Esophagus squamous epithelium (tissue), 5 donors: ENCODE measurements at places on chromosomes 7 and 10.

GRCh38 chr10:9060314-9060713, 1005.8 kb downstream of the GATA3 start:
- DNase-seq: no peak

DNA sequence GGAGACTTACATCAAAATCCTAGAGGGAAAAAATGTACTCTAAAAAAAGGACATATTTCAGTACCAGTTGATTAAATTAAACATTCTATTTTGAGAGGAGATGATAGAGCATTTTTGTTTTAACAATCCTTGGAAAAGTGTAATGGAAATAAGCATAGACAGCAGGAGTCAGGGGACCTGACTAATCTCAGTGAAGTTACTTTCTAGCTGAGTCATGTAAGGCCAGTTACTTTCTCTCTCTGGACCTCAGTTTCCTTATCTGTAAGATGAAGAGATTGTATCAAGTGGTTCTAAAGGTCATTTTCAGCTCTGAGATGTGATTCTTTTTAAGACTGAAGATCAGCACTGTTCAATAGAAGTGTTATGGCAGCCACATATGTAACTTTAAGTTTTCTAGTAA, 44.1 kb downstream of the VTI1A start:
- no peak for DNase-seq

- no peak for DNase-seq
Measured at GRCh38 chr10:119505131-119505551, 37.4 kb downstream of the RGS10 start.

DNA sequence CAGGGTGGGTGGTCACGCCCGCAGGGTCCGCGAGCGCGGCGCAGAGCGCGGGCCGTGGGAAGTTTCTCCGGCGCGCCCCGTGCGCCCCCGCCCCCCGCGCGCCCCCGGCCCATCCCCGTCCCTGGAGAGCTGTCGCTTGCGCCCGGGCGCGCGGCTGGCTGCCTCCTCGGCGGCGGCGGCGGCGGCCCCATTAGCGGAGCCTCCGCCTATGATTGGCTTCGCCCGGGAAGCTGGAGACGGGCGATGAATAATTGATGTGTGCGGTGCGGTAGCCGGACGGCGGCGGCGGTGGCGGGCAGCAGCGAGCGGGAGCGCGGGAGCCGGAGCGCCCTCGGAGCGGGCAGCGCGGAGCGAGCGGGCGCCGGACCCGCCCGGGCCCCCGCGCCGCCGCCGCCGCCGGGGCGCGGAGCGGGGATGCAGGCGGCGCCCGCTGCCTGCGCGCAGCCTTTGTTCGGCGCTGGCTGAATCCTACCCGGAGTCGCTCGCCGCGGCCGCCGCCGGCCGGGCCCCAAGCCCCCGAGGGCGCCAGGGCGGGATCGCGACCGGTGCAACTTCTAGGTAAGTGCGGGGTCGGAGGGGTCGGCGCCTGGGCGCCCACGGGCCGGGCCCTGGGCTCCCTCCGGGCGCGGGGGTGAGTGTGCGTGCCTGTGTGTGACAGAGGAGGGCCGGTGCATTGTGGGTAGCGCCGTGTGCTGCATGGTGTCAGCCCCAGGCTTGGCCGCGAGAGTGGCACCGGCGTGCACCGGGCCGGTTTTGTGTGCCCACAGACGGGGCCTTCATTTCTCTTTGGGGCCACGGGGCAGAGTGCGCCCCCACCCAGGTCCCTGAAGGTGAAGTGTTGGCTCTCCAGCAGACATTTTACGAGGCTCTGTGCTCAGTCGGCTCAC, 103.8 kb upstream of the PPIF start:
- DNase-seq: no peak

DNA sequence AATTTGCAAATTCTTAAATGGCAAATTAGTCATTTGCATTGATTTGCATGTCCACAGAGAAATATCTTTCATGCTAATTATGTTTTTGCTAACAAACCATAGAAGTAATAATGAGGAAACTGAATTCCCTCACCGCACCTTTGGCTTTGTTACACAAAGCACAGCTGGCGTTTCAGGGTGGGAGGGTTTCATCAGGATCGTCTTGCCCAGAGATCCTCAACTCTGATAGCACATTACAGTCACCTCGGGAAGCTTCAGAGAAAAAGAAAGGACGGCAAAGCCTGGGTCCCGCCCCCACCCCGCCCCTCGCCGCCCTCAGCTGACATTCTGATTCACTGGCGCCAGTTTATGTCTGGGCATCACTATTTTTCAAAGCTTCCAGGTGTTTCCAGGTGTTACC, 119.4 kb downstream of the PTPRN2 start:
- DNase-seq: no peak

GRCh38 chr7:144821067-144821466, 14.8 kb downstream of the TPK1 start:
- no peak for DNase-seq

- DNase-seq: no peak
Measured at GRCh38 chr10:12703813-12704212, 297.7 kb downstream of the CCDC3 start.

GRCh38 chr7:79615466-79615865, 162.0 kb upstream of the MAGI2 start:
- DNase-seq: no peak

DNA sequence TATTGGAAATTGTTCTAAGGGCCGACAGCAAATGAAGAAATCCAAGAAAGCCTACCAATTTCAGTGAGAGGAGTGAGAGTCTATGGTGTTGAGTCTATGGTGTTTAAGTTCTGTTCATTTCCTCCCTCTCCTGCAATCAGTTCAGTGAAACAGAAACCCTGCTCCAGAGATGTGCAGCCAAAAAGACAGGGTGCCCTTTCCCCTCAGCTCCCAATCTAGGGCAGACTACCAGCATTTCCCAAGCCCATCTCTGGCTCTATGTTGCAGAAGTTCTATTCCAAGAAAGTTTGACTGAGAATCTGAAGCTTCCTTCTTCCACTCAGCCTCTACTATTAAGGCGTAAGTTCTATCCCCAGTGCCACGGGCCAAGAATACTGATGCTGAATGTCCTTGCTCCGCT, 18.5 kb upstream of the ALOX5 start:
- no peak for DNase-seq

- DNase-seq: no peak
Measured at GRCh38 chr7:3955751-3956696, 655.0 kb downstream of the SDK1 start.

DNA sequence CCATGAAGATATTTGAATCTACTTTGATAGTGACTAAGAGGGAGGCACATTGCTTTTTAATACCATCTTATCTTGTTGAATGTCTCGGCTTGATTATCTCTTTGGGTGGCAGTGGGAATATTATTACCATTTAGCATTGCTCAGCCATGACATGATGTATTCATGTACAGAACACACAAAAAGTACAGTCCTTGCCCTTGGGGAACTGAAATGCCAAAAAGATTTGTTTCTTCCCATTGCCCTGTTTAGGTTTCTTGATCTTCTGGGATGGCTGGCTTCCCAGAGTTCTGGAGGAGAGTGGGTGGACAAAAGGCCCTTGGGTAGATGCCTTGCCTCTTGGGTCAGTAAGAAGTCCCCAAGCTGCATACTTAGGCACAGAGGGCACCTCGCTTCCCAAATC, 23.8 kb downstream of the SUFU start:
- no peak for DNase-seq

DNA sequence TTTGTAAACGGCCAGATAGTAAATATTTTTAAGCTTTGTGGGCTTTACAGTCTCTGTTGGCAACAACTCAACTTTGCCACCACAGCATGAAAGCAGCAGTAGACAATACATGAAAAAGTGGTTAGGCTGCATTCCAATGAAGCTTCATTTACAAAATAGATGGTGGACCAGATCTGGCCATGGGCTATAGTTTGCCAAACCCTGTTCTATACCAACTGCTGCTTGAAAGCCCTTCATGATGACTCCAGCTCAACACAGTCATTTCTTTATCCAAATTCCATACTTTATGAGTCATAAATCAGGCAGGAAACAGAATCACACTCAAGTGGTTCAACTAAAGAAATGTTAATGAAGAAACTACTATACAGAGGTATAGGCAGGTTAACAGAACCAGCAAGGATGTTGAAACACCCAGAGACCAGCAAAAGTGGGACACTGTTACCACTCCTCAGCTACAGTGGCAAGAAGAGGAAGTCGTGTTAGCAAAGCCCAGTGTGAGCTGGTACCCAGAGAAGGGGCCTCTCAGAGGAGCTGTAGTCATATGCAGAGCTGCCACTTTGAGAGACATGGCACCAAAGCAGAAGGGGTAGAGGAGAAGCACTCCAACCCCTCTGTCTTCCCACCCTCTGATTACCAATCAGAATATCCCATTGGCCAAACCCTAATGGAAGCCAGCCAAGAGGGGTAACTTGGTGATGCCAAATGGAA, 72.5 kb downstream of the PRLHR start:
- no peak for DNase-seq

GRCh38 chr10:105262666-105263065, 621.6 kb downstream of the SORCS3 start:
- no peak for DNase-seq

GRCh38 chr10:114002422-114002821, 41.2 kb upstream of the ADRB1 start:
- no peak for DNase-seq

- no peak for DNase-seq
Measured at GRCh38 chr10:59887006-59887405, 19.4 kb downstream of the CCDC6 start.

DNA sequence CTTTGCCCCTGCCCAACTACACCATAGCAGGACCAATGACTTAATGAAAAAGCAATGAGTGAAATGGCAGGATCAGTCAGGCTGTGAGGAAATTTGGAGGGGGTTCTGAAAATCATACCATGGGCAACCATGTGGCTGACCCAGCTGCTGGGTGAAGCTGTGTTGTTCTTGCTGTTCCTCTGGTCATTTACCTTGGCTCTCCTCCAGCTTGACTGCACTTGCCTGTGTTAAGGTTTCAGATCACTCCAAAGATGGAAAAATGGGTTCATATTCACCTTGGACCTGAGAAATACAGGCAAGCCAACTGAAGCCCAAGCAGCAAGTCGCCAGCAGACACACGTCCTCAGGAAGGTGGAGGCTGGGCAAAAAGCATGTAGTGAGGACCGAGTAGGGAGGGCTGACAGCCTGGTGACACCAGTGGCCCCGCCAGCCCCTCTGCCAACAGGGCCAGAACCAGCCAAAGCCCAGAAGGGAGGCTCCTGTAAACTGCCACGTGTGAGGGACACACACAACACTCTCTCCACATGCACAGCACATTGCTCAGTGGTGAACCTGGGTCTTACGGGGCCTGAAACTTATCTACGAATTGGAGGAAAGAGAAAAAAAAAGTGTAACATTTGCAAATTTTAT, 40.1 kb downstream of the PARP12 start:
- no peak for DNase-seq

- no peak for DNase-seq
Measured at GRCh38 chr7:149620961-149621360, 123.4 kb upstream of the ZNF746 start.

GRCh38 chr10:88896994-88897853, 17.2 kb downstream of the STAMBPL1 start:
- no peak for DNase-seq

- DNase-seq: no peak
Measured at GRCh38 chr10:49657606-49658005, 21.8 kb upstream of the C10orf53 start.

DNA sequence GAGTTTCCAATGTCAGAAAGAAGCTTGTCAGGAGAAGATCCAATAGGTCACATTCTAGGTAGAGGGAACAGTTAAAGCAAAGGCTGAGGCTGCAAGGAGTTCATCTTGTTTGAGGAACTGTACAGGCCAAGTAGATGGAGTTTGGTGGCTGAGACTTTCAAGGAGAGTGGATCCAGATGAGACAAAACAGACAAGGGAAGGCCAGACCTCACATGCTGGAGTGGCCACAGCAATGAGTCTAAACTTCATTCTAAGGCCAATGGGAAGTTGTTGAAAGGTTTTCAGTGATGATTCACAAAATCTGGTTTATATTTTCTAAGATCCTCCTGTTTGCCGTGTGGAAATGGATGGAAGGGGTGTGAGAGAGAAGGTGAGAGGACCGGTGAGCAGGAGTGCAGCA, 40.0 kb downstream of the EPDR1 start:
- no peak for DNase-seq

GRCh38 chr10:113020475-113020753, 70.4 kb downstream of the TCF7L2 start:
- DNase-seq: no peak

GRCh38 chr10:25465582-25466372, 291.0 kb downstream of the GPR158 start:
- no peak for DNase-seq

DNA sequence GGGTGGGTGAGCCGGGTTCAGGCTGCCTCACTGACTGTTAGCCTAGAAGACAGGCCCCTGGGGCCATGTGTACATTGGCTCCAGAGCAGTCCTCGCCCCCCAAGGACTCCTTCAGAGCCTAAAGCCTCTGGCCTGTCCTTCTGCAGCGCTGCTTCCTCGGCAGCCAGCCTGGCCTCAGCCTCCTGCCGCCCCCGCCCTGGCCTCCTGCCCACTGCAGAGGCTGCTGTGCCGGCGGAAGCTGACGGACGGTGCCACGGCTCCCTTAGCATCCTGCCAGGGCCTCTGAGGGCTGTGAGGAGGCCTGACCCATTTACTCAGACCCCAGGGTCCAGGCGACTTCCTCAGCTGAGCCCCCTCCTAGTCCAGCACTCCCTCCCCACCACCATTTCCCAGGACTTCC, 4.9 kb downstream of the SRRM3 start:
- no peak for DNase-seq

- no peak for DNase-seq
Measured at GRCh38 chr7:425794-426188, 93.9 kb downstream of the PDGFA start.

GRCh38 chr10:24872049-24872789, 80.2 kb downstream of the PRTFDC1 start:
- no peak for DNase-seq

- no peak for DNase-seq
Measured at GRCh38 chr7:1192171-1192676, 32.2 kb upstream of the ZFAND2A start.

GRCh38 chr7:50220273-50220672, 84.2 kb upstream of the IKZF1 start:
- DNase-seq: no peak

DNA sequence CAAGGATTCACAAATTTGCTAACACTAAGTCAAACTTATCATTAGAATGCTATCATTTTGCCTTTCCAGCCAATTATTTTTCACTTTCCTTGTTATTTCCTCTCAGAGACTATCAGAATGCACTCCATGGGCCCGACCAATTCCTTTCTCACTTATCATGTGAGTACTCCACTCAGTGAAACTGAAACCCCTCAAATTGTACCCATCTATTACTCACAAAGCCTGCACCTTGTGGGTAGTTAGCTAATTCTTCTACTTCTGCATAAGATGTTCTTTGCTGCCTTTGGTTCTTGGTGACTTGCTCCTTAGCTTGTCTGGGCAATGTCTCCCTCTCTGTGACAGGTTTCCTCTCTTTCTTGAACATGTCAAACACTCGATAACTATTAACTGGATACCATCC, 35.2 kb upstream of the MBL2 start:
- DNase-seq: no peak
